ENCODE measurements at places on chromosomes 6 and 20. TPM values are rescaled to one million over a fixed set of nuclear protein-coding genes. Genes with fewer than 3 reads are reported as not detected.

DNA sequence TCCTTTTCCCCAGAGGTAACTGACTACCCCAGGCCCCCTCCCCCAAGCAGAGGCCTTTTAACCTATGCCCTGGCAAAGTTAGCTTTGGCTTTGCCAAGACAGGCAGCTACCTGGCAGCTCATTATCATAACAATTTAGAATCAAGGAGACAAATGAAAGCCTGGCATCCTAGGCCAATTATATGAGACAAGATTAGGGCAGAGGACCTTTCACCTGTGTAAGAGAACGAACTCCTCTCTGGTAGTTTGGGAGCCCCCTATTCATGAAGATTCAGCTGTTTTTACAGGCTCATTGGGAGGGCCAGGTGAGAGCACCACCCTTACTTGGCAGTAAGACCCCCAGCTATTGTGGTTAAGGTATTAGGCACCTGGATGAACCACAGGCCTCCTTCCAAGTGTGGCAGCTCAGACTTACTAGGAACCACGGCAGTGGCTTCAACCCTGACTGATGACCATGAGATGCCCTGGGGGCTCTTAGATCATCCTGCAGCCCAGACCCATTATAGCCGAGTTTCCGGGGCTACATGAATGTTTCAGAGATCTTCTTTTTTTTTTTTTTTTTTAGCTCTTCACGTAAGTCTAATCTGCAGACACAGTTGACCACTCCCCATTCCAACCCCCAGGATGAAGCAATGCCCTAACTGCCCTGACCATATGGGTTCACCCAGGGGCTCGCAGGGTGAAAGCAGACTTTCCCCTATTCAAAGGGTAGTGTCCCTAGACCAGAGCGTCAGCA lies 56.2 kb downstream of the RAB44 start:
- DNase-seq = no peak

- DNase-seq = no peak
These were observed 74.2 kb downstream of the RIOK1 start for GRCh38 chr6:7463785-7464184.

DNA sequence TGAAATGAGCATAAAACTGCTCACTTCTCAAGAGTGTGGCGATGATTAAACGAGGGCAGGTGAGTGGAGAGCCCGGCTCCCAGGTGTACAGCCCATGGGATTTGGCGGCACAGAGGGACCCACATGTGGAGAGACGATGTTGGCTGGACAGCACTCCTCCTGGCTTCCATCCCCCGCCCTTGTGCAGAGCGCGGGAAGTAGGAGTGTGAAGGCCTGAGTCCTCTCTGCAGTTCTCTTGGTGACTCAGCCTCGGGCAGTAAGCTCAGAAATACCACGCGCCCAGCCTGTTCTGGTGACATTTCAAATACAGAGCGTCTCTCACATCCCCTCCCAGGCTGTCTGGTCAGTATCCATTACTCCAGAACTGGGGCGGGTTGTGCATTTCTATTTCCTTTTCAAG lies 94.2 kb upstream of the SRSF6 start:
- DNase-seq = peak; percentile 31

- DNase-seq = no peak
These were observed 30.6 kb downstream of the CDYL start for GRCh38 chr6:4806791-4807190.

GRCh38 chr6:28597217-28597835 lies 71.6 kb downstream of the GPX5 start:
- DNase-seq = peak; percentile 85

- DNase-seq = no peak
These were observed 8.6 kb upstream of the SLC32A1 start for GRCh38 chr20:38715646-38716045.

- DNase-seq = no peak
These were observed 374.8 kb upstream of the CDH4 start for GRCh38 chr20:60877071-60877857.

- no peak for DNase-seq
These were observed 324.3 kb downstream of the PRL start for GRCh38 chr6:21972516-21972915.

GRCh38 chr20:50127587-50128519 lies 14.9 kb upstream of the UBE2V1 start:
- DNase-seq = no peak

PKIB gene
- total RNA-seq = 4.1 TPM

- no peak for DNase-seq
These were observed 23.6 kb downstream of the MBOAT1 start for GRCh38 chr6:20188630-20189075.

- no peak for DNase-seq
These were observed 2.4 kb upstream of the DBNDD2 start for GRCh38 chr20:45405571-45406259.

GRCh38 chr6:138521790-138522189 lies 22.5 kb upstream of the NHSL1 start:
- DNase-seq = no peak

- DNase-seq = peak; percentile 63
These were observed 152.8 kb upstream of the RIPOR2 start for GRCh38 chr6:25088513-25088912.

COL19A1 gene
- not detected for total RNA-seq

KIF13A gene
- total RNA-seq = 22.9 TPM

DNA sequence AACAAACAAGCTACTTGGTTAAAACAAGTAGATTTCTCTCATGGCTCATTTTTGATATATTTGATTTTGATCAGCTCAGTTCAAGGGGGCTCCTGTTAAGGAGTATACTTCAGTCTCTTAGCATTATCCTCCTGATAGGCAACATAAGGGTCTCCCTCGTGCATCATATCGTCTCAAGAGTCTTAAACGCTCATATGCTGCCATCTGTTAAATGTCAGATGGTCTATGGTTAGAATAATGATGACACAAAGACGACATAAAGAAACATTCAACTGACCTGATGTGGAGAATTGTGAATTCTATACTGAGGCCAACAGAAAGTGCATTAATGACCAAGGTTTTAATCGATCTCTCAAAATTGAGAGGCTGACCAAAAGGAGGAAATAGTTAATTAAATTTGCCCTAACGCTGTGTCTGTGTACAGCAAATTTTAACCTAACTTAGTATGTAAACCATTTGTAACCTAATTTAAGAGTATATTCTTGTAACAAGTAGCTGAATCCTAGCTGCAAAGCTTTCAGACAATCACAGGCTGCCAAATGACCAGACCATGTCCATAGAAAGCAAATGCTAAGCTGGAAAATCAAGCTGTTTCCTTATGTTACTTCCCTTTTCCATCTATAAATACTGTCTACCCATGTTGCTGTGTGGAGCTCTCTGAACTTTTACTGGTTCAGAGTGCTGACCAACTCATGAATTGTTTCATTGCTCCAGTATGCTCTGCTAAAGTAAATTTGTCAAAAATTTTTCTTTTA lies 1688.5 kb downstream of the GRIK2 start:
- DNase-seq = no peak

MRAP2 gene
- 0.86 TPM for total RNA-seq

- DNase-seq = no peak
These were observed 63.5 kb upstream of the TMEM30A start for GRCh38 chr6:75347898-75348610.

RGL2 gene
- total RNA-seq = 18.3 TPM

GRCh38 chr20:50713657-50714101 lies 17.7 kb upstream of the PARD6B start:
- peak; percentile 48 for DNase-seq

ECT2L gene
- total RNA-seq = not detected

DNA sequence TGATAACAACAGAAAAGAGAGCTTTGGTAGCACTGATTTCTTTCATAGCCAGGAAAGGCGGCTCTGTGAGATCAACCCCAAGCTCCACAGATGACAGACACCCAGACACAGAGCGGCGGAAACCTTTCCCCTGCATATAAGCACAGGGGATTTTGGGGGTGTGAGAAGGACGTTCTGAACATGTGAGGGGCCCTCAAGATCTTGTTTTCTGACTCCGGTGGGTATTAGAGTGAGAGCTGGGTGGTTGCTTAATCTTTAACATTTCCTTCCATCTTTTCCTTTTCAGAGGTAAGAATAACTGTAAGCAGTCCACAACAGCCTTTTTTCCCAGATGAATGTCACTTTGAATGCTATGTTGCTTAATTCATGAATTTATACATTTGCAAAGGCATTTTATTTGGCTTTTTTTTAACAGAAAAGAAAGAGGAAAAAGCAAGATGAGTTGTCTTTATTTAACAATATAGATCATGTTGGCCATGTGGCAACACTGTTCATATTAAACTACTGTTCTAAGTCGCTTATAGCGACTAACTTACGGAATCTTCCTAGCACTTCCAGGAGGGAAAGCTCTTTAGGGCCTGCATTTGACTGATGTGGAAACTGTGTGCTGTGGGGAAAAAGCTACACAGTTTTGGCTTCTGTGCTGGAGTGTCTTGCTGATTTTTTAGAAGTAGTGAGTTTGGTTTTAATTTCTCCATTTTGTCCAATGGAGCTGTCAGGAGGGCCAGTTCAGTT lies 80.5 kb upstream of the NAA20 start:
- no peak for DNase-seq

RAB44 gene
- total RNA-seq = not detected

KIF16B gene
- total RNA-seq = 11.2 TPM

TTI1 gene
- total RNA-seq = 22.3 TPM

GRCh38 chr6:4102687-4103244 lies 23.8 kb upstream of the FAM217A start:
- no peak for DNase-seq

GRCh38 chr6:25387483-25387882 lies 108.3 kb downstream of the CARMIL1 start:
- DNase-seq = no peak

GRCh38 chr6:150492507-150492906 lies 107.2 kb upstream of the PLEKHG1 start:
- DNase-seq = peak; percentile 90

DNA sequence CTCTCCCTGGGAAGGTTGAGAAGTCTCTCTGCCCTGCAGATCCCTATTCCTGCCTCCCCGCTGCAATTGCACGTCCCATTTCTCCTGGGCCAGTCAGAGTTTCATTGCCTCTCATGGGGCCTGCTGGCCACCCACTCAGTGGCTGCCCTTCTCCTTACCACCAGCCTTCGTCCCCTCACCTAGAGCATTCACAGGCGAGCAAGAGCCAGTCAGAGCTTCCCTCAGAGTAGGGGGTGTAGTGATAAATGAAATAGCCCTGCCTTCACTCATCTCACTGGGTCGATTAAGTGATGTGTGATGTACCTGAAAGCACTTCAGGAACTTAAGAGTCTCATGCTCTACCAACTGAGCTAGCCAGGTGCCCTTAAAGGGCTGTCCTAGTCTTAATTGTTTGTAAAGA lies 52.0 kb upstream of the FANCE start:
- no peak for DNase-seq

SLC17A3 gene
- not detected for total RNA-seq

SLC26A8 gene
- not detected for total RNA-seq

GRCh38 chr20:50594591-50595432 lies 84.6 kb downstream of the PTPN1 start:
- no peak for DNase-seq

GRCh38 chr6:107611094-107611810 lies 121.3 kb downstream of the SOBP start:
- no peak for DNase-seq

DNA sequence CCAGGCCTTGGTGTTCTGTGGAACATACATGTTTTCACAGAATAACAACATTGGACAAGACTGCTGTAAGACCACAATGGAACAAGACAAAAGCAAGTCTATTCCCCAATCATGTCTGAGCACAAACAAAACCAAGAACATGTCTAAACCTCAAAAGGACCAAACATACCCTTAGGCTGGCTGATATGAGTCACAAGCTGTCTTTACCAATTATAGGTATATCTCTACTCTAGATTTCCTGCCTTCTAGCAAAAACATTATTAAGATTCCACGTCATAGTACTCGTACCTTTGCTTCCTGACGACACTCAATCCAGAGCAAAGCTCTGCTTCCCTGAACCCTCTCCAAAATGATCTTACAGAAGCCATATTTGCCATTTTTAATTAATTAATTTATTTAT lies 15.4 kb upstream of the L3MBTL1 start:
- DNase-seq = peak; percentile 13

Data from A172 (cell line).